ENCODE measurements at places on chromosomes 12 and 14. TPM values are rescaled to one million over a fixed set of nuclear protein-coding genes. Genes with fewer than 3 reads are reported as not detected.

The BLTP3B gene
- 24.7 TPM for total RNA-seq

The GPRC5D gene
- total RNA-seq: not detected

The LPAR5 gene
- total RNA-seq: 19.4 TPM

The KIF26A gene
- total RNA-seq: 0.17 TPM

The FOXN4 gene
- not detected for total RNA-seq

The TSFM gene
- 24.4 TPM for total RNA-seq

The NUP37 gene
- 49.2 TPM for total RNA-seq

The ZFP36L1 gene
- 114 TPM for total RNA-seq

The ADSS1 gene
- 2.4 TPM for total RNA-seq

The MUCL1 gene
- not detected for total RNA-seq

The FGD4 gene
- total RNA-seq: 1.4 TPM

The PIANP gene
- total RNA-seq: 0.75 TPM

The TRHDE gene
- total RNA-seq: not detected

The KCNJ8 gene
- total RNA-seq: not detected

The FOXG1 gene
- total RNA-seq: not detected

The KITLG gene
- 0.31 TPM for total RNA-seq

The NYNRIN gene
- 0.34 TPM for total RNA-seq

- DNase-seq: no peak
Measured at GRCh38 chr12:106255493-106255892, 7.7 kb upstream of the CKAP4 start.

DNA sequence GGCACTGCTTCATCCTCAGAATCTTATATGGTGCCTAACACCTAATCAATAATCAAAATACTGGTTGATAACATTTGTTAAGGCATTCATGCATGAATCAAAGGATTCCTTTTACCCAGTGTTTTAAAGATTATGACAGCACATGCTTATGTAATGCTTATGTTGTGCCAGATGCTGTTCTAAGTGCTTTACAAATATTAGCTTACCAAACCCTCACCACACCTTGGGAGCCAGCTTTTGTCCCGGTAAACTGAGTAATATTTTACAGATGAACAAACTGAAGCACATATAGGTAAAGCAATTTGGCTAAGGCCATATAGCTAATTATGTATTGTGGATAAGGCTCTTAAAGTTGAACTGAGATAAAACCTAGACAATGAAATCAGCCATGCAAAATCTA lies 209.2 kb downstream of the ALX1 start:
- no peak for DNase-seq

- DNase-seq: no peak
Measured at GRCh38 chr12:68919581-68920239, 13.3 kb downstream of the CPM start.

- no peak for DNase-seq
Measured at GRCh38 chr14:91294153-91294552, 49.6 kb upstream of the GPR68 start.

GRCh38 chr12:69648476-69648875 lies 37.8 kb upstream of the LRRC10 start:
- no peak for DNase-seq

DNA sequence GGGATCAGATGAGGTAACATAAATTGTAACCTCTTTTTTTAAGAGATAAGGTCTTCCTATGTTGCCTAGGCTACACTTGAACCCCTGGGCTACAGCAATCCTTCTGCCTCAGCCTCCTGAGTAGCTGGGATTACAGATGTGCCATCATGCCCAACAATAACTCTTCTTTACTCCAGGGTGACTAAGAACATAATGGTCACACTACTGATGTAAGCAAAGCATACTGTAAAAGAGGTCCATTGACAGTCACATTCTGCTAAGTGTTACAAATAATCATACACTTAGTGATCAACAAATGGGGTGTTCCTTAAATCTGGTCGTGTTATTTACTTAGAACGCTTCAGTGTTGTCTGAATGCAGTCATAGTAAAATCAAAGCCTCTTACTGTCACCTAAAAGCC lies 68.9 kb downstream of the EPS8 start:
- DNase-seq: no peak

GRCh38 chr12:120849765-120850164 lies 54.4 kb downstream of the SPPL3 start:
- no peak for DNase-seq

GRCh38 chr12:53579545-53579955 lies 46.6 kb downstream of the ATF7 start:
- no peak for DNase-seq

DNA sequence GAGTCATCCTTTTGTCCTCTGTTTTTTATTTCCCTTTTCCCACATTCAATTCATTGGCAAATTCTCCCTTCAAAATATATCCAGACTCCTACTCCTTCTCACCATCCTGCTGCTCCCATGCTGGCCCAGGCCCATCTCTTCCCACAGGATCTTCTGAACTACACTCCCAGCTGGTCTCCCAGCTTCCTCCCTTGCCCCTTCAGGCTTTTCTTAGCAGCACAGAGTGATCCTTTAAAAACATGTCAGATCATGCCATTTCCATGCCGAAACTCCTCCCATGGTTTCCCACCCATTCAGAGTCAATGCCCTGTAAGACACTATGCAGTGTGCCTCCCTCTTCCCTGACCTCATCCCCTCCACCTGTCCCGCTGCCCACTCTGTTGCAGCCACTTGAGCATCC lies 2.4 kb upstream of the KRT84 start:
- DNase-seq: no peak

GRCh38 chr12:43973993-43974392 lies 138.1 kb downstream of the TMEM117 start:
- no peak for DNase-seq

GRCh38 chr12:64270411-64270810 lies 48.3 kb upstream of the KICS2 start:
- no peak for DNase-seq

- no peak for DNase-seq
Measured at GRCh38 chr14:51419685-51420084, 179.6 kb downstream of the TMX1 start.

GRCh38 chr14:69773571-69774276 lies 6.8 kb downstream of the SRSF5 start:
- no peak for DNase-seq

DNA sequence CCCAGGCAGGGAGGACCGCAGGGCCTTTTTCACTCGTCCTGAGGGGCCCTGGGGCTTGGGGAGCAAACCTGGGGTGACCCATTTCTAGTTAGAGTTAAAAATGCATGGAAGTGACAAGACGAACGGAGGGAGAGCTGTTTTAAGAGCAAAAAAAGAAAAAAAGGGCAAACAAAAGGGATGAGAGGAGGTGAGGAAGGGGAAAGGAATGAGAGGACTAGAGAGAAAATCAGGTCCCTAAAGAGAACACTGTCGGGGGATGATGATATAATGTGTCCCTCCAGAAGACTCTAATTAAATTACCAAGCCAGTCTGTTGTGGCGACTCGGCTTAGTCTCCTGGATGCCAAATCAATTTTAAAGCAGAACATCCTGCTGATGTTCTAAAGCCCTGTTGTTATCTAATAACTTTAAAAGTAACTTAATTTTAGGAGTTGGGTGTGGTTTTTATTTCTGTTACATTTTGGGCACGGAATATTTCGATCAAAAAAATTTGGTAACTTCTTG lies 1.1 kb downstream of the ANO6 start:
- no peak for DNase-seq

DNA sequence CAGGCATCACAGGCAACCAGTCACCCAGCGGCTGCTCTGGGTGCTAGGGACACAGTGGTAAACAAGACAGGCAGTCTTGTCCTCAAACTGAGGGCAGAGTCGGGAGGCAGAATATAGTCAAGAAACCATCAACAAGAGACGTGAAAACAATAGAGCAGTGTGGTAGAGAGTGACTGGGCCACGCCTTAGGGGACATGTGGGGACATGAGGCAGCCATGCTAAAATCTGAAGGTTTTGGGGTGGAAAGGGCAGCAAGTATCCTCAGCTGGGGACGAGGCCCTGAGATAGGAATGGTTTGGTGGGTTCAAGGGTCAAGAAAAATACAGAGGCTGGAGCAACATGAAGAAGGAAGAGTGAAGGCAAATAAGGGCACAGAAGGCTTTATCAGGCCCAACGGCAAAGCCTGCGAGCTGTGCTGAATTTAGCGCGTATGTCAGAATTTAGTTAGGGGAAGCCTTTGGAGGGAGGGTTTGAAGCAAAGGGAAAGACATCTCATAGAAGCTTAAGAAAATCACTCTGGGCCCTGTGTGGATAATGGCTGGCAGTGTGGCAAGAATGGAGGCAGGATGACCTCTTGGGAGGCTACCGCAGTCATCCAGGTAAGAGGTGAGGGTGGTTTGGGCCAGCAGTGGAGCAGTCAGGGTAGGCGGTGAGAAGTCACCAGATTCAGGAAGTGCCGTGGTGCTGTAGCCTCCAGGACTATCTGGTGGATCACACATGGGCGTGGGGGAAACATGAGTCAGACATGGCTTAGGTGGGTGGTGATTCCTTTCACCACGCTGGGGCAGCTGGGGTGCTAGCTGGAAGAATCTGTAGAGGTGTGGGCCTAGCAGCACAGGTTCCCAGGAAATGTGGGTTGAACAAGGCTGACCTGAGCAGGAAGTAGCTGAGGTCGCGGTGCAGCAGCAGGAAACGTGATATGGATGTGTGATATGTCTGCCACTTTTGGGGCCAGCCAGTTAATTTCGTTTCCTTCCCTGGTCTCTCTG lies 3.0 kb downstream of the EVL start:
- DNase-seq: peak; percentile 81

- no peak for DNase-seq
Measured at GRCh38 chr12:126569706-126570105, 1504.5 kb downstream of the AACS start.

GRCh38 chr12:25817166-25817565 lies 141.3 kb upstream of the RASSF8 start:
- no peak for DNase-seq

- DNase-seq: no peak
Measured at GRCh38 chr12:22600181-22600580, 24.8 kb upstream of the ETNK1 start.

DNA sequence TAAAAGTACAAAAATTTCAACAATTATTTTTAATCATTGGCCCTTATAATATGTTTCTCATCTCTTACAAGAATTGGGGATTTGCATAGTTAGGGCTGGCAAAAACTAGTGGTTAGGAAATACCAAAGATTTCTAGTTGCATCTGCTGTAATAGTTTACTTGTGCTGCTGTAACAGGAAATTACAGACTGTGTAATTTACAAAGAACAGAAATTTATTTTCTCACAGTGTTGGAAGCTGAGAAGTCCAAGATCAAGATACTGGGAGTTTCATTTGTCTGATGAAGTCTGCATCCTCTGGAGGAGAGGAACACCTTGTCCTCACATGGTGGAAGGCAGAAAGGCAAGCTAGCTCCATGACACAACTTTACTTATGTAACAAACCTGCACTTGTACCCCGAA lies 157.0 kb downstream of the FLRT2 start:
- no peak for DNase-seq

DNA sequence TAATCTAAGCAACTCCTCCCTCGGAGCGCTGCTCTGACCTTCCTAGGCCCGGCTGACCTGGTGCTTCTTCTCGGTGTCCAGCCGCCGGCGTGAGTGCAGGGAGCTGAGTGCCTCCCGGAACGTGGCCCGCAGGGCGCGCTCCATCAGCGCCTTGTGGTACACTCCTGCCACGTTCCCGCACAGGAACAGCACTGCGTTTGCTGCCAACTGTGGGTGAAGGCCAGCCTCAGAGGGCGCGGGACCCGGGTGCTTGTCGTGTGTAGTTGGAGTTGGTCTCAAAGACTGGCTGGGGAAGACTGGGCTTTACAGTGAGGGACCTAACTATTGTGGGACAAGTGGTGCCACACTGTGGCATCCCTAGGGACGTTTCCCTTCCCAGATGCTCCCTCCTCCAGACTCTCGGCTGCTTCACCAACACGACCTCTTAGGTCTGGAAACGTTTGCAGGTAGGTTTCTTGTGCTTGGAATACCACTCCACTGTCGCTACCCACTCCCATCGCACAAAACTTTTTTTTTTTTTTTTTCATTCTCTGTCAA lies 3.1 kb downstream of the ADCY4 start:
- DNase-seq: peak; percentile 46

GRCh38 chr12:49885118-49885517 lies 18.6 kb downstream of the FAIM2 start:
- no peak for DNase-seq

DNA sequence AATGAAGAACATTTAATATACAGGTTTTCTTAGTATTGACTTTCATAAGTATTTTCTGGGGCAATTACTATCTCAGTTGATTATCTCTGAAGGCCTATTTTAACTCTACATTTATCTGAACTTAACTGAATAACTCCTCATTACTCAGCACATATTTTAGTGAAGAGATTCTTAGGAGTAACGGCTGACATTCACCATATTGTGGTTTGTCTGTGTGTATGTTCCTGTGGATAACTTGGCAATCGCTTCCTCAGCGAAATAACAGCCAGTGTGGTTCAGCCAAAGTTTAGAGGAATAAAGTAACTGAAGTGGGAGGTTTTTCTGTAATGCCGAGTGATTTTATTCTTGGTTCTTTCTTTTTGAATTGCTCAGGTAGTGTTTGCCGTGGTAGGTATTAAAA lies 168.0 kb downstream of the RAD51B start:
- DNase-seq: no peak

GRCh38 chr12:700016-700415 lies 36.8 kb upstream of the NINJ2 start:
- DNase-seq: no peak

DNA sequence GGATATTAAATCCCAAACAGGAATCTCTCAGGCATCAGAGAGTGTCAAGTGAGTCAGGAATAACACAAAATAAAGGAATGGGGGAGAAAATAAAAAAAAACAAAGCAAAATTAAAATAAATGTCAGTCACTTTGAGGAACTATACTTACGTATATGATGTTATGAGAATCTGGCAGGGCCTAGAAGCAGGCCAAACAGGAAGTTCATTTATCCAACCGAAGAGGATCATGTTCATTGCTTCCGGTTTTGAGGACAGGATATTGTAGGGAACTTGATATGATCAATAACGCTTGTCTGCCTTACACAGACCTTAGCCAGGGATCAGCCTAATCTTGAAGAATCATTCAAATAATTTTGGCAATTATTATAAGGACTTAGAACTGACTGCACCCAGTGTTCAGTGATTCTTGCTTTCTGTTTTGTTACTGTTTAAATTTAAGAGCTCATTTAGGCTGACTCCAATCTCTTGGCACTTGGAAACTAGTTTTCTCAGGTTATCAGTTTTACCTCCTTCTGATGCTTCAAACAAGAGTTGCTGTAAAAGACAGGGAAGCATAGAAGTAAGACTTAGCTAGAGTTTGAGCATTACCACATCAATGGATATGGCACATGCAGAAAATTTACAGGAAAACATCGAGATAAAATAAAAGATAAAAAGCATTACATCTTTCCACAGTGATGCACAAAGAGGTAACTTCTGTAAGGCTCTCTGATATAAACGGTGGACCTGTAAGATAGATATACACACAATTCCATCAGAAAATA lies 53.4 kb downstream of the ZFC3H1 start:
- no peak for DNase-seq

All from activated naive CD8-positive, alpha-beta T cell treated with anti-CD3 and anti-CD28 coated beads, Interleukin-2, amount 10 ng/mL, durations not matched to agents 7 days and 5 days (primary cell).